ENCODE measurements at places on chromosomes 3 and 15. TPM values are rescaled to one million over a fixed set of nuclear protein-coding genes. Genes with fewer than 3 reads are reported as not detected.

DNA sequence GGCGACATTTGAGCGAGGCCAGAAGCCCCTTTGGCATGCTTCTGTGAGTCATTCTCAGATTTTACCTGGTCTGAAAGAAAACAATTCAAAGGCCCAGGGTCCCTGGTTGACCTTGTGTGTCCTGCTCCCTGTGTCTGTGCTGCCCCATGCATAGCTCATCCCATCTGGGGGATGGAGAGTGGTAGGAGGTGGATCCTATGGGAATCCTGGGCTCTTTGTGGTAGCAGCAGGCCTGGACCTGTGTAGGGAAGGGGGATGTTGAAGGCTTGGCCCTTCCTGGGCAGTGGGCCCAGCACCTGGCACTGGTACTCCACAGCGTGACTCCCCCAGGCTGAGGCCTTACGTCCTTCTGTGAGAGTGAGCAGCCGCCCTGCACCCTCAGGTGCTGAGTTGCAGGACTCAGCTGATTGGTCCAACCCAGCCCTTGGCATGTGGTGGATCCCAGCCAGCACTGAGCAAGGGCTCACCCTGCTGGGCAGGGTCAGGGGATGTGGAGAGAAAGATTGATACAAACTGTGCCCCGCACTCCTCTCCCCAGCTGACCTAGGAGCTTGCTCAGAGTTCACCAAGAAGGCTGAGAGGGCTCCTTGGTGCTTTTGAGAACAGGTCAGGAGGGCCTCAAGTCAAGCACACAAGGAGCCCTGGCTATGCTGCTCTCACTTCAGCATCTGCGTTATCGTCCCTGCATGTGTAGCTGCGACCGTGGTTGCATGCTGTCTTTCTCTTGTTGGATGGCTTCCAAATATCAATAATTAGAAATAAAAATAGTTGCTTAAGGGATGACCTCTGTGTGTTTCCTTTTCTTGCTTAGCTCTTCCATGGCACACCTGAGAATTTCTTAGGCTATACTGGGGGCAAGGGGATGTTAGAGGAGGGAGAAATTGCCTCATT is 21.4 kb upstream of the JMJD7 start:
- DNase-seq, result no peak

DNA sequence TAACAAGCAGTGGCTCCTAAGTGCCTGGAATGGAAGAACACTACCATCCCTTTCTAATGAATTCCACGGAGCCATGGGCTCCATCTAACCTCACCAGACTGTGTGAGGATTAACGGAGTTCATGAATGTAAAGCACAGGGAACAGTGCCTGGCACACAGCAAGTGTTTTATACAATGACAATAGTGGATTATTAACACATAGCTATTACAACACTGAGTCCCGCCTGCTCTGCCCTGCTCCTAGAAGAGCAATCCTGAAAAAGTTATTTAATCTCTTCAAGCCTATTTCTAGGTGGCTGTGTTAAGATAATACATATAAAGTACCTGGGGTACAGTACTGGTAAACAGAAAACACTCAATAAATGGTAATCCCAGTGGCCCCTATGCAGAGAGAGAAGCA is 51.4 kb downstream of the RYK start:
- DNase-seq, result no peak

DNA sequence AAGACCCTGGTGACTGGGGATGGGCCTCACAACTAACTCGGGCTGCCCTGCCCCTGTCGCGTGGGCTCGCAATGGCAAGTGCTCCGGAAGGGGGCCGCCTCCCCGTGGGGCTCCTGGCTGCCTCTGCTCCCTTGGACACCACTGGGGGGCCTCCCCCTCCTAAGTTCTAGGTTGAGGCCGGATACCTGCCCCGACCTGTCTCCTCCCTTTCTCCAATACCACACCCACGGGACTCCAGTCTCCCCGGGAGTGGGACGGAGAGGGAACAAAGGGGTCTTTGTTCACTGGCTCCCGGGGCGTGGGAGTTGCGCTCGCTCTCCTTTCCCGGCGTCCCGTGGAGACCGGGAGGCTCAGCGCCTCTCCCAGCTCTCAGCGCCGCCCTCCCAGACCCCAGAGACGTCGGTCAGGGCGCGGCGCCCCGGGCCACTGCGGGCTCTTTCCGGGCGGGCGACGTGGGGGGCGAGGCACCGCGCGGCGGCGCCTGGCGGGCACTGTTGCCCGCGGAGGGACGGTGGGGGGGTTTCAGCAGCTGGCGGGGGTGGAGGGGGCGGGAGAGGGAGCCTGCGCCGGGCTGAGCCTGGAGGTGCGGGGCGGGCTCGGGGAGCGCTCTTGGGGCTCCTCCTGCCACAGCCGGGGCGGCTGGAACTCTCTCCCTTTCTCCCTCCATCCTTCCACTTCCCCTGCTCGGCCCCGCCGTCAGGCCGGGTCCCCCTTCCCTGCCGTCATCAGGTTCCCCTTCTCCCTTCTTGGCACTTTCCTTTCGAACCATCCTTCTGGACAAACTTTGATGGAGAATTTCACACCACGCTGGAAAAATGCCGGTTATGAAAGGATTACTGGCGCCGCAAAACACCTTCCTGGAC is at the start of gene KCNH8:
TSS of gene KCNH8 (plus strand) at position 606 of the 863 bp plus-strand sequence. CDS start at position 816, 210 bp downstream.
- peak; percentile 52 for DNase-seq

GRCh38 chr3:105014631-105015030 is 352.1 kb upstream of the ALCAM start:
- DNase-seq, result no peak

DNA sequence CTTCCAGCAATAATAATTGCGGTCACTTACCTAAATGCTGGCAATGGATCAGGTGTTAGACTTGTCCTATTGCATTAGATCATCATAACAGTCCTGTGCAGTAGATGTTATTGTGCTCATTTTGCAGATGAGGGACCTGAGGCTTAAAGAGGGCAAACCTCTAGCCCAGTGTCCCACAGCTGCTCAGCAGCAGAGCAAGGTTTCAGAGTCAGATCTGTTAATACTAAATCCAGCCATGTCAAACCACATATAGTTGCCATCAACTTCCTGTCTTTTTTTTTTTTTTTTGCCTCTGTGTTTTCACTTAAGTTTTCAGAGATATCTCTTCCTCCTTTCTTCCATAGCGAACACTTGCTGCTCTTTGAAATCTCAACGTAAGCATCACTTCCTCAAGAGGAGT is 12.1 kb downstream of the FEZF2 start:
- DNase-seq, result no peak

KNG1 gene
- total RNA-seq, result not detected

- no peak for DNase-seq
Measured at GRCh38 chr3:87132801-87133200, 94.3 kb upstream of the CHMP2B start.

- DNase-seq, result no peak
Measured at GRCh38 chr3:13927295-13927694, 47.4 kb upstream of the WNT7A start.

GRCh38 chr3:133884887-133885711 is 10.6 kb downstream of the RAB6B start:
- no peak for DNase-seq

RGMA gene
- 8.1 TPM for total RNA-seq

TEX55 gene
- total RNA-seq, result not detected

- no peak for DNase-seq
Measured at GRCh38 chr3:114872050-114872449, 275.0 kb downstream of the ZBTB20 start.

- no peak for DNase-seq
Measured at GRCh38 chr3:41768363-41768762, 193.5 kb downstream of the ULK4 start.

THSD4 gene
- 1.6 TPM for total RNA-seq

- DNase-seq, result no peak
Measured at GRCh38 chr15:36832774-36833463, 253.5 kb downstream of the CDIN1 start.

FGF12 gene
- 187 TPM for total RNA-seq

RNF168 gene
- 25.9 TPM for total RNA-seq

DNA sequence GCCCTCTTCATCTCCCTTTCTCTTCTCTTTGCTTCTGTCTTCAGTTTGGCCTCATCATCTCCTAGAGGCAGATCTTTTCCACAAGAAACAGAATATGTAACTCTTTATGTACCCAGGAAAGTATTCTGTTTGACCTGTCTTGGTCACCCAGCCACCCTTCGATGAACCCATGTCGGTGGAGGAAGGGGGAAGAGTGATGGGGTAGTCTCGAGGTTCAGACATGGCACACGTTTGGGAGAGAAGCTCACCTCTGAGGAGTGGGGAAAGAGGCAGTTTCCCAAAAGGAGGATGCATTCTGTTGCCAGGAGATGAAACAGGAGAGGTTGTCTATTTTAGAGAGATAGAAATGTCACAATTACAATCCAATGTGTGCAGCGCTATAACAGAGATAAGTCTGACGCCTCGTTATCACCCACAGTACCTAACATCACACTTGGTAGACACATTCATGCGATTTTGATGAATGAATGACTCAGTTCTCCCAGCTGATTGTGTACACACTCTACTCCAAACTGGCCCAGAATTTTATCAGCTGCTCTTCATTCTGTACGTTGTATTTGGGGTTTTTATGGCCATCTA is 722 bp upstream of the CCDC50 start:
- DNase-seq, result no peak

DNA sequence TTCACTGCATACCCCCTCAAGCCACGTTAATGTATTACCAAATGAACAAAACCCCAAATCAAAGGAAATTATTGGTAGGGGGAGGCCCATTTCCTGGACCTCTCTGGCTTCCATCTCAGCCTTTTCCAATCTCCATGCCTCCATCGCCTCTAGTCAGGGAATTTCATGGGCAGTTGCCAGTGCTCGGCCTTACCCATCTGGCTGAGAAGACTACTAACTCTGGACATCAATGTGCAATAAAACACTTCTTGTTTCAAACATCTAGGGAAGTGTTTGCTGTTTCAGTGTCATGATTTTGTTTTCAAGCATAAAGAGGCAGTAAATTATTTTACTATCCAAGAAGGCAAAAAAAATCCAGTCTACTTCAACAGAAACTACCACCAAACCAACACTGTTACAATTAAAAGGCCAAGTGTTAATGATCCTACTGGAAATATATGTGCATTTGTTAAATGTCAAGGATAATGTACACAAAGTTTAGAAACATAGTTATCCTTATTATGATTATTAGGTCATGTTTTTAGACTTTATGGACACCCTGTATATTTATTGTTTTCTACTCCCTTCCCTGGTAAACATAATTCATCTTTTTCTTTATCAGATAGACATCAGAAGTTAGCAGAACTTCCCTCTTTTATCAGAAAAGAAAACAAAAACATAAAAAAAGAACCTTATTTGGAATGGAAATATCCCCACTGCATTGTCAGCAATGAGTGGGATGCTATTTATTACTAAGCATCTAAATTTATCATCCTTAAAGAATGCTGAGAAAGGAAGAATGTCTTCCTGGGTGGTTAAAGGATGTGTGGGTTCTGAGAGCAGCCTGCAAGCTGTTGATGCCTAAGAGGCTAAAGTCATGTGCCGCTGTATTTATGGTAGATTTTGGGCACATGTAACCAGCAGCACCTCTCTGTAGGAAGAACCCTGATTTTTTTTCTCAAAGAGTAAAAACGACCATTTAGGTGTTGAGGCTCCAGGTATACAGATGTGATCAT is 15.2 kb downstream of the LDHAL6B start:
- peak; percentile 5 for DNase-seq

A4GNT gene
- total RNA-seq, result not detected

DNA sequence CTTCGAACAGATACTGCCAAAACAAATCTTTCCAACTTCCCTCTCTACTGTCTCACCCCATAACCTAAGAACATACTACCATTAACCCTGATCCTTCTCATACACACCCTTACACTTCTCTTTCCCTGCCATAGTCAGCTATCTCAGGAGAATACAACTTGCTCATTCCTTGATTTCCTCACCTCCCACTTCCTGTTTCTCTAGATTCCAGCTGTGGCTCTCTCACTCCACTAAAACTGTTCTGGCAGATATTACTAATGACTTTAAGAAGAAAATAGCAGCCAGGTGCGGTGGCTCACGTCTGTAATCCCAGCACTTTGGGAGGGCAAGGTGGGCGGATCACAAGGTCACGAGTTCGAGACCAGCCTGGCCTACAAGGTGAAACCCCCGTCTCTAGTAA is 4.6 kb downstream of the LSG1 start:
- no peak for DNase-seq

DNA sequence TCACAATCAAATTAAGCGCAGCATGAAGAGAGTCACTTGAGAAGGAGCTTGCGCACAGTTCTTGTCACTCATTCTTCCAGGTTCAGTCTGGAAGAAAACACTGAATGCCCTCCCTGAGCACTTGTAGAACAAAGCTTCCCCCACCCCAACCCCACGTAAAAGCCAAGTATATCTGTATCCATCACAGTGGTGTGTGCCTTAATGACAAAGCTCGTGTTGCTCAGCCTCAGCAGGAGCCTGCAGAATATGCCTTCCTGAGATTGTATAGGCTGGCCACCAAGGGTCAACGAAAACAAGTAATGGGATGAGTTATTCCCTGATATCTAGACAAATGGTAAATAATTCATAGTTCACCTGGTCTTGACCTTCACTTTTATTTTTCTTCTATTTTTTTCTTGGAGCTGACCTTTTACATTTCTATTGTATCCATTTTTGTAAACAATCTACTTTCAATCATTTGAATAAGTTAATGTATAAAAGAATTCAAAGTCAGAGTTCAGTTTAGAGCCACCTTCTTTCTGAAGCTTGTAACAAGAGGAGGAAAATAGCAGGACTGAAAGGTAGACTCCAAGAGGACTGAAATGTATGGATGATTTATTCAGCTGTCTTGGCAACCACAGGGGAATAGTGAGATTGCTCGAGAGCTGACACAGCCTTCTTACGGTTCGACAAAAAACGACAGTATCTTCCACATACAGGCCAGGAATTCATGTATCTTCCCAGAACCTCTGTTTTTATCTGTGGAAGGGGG is 405.5 kb upstream of the TPM1 start:
- no peak for DNase-seq

- DNase-seq, result no peak
Measured at GRCh38 chr15:43943511-43943910, 116.7 kb downstream of the WDR76 start.

DNA sequence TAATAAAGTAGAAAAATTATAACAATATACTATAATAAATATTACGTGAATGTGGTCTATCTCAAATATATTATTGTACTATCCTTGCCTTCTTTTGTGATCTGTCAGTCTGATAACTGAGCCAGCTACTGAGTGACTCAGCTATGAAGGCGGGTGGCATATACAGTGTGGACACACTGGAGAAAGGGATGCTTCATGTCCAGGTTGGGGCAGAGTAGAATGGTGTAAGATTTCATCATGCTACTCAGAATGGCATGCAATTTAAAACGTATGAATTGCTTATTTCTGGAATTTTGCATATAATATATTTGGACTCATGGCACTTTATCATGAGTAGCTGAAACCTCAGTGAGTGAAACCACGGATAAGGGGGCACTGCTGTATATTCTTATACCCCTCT is 172.9 kb upstream of the TBC1D5 start:
- DNase-seq, result no peak

- no peak for DNase-seq
Measured at GRCh38 chr15:55407498-55408011, 604 bp downstream of the CCPG1 start.

- no peak for DNase-seq
Measured at GRCh38 chr15:25172691-25173090, 217.9 kb downstream of the SNRPN start.
